ENCODE measurements at places on chromosomes 6 and 20.

GRCh38 chr6:64680446-64680845 lies 1026.6 kb downstream of the EYS start:
- DNase-seq, result no peak

- no peak for DNase-seq
These were observed 13.8 kb upstream of the GTF3C6 start for GRCh38 chr6:110944681-110945151.

DNA sequence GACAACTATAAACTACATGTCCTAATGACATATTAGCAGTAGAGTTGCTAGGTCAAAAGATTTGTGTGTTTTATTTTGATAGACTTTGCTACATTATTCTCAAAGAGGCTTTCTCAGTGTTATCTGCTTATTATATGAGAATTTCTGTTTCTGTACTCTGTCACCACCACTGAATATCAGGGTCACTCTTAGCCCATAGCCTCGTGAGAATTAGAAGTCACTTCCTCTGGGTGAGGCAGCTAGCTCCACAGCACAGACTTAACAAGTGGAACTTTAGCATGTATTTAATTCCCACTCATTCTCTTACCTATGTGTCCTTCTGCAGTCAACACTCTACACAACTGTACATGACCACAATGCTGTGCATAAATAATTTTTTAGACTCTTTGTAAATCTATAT lies 6.7 kb downstream of the PHACTR2 start:
- DNase-seq, result no peak

- no peak for DNase-seq
These were observed 69.0 kb downstream of the AFG1L start for GRCh38 chr6:108363889-108364313.

DNA sequence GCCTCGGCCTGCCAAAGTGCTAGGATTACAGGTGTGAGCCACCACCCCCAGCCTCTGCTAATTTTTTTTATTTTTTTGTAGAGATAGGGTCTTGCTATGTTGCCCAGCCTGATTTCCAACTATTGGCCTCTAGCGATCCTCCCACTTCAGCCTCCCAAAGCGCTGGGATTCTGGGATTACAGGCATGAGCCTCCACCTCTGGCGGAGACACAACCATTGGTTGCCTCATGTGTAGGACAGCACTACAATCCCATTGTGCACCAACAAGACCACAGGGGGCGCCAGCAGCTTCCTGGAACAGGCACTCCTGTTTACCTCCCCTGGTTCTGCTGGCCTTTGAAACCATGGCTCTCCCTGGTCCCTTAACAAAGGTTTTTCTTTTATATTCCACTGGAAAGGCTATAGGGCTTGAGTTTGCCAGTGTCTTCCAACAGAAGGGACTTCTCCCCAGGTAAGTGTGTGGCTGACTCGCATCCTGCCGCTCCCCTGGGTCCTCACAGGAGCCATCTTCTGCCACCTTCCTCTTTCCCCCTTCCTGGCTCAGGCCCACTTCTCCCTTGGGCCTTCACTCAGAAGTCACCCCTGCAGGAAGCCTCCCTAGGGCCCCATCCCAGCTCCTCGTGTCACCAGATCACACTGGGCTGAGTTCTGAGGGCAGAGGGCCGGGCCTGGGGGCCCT lies 39.2 kb upstream of the TLDC2 start:
- peak; percentile 70 for DNase-seq

DNA sequence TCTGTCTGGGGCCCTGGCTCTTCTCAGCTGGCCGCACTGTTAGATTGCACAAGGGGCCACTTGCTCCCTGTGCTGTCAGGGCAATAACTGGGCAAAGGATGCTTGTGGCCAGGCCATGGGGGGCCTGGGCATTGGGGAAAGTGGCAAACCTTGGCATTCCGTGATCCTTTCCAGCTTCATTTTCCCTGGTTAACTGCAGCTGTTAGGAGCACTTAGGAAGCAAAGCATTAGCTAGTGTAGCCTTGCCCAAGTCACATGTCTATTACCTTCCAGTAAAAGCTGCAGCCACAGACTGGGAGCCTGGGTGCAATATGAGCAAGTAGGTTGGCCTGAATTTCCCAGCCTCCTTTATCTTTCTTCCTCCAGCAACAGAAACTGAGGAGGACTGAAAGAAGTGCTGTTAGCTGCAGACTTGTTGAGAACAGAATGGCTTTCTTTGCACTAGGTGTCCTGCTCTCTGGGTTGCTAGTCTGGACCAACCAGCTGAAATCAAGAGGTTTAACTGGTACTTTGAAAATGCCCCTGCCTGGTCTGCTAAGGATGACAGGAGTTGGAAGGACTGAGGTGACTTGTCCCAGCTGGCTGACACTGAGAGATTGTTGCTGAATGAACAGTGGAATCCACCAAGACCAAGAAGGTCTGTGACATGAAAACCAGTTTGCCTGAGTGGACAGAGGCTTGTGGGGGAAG lies 312.3 kb upstream of the SUPT3H start:
- no peak for DNase-seq

GRCh38 chr6:133456944-133457343 lies 215.8 kb downstream of the EYA4 start:
- no peak for DNase-seq

DNA sequence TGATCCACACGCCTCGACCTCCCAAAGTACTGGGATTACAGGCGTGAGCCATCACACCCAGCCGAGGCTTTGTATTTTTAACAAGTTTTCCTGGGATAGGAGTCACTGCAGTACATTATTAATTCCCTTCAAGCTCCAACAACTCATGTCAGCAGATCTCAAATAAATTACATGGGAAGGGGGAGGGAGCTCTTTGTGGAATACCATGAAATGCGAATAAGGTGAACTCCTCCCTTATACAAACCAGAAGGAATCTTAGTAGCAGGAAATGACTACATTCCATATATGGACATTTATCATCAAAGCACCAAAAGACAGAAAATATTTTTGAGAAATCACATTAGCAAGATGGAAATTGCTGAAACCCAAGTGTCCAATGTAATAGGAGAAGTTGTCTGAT lies 2.9 kb downstream of the GSS start:
- no peak for DNase-seq

DNA sequence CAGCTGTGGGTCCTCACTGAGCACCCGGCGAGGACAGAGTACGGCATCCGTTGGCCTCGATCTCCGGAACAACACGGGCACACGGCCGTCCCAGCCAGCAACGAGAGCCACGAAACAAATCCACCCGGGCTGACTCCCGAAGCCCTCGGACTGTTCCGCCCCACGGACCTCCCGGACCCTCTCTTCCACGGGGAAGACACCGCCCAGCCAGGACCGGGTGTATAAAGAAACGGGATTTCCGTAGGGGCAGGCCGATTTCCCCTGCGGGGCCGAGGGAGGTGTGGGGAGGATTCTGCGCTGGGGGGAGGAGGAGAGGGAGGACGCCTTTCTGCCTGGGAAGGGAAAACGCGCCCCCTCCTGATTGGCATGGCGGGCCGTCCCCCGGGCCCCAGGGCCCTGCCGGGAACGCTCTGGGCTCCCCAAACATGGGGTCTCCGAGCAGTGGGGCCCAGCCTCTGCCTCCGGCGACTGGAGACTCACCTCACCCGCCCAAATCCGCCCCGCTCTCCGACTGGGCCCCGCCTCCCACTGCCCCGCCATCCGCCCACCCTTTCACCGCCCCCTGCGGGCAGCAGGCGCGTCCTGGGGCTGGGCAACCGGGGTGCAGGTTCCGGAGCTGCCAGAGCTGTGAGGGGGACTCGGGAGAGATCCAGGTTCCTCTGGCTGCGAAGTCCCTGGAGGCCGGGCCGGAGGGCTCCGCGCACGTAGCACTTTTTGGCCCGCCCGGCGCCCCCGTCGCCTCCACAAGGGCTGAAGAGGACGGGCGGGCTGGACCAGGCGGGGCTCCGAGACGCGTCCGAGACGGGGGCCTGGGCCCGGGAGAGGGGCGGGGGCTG lies 679 bp upstream of the PPDPF start:
- DNase-seq, result peak; percentile 77

- no peak for DNase-seq
These were observed 218.8 kb upstream of the RNF24 start for GRCh38 chr20:4234128-4234527.

- no peak for DNase-seq
These were observed 98.2 kb downstream of the CLIC5 start for GRCh38 chr6:45917439-45917838.

DNA sequence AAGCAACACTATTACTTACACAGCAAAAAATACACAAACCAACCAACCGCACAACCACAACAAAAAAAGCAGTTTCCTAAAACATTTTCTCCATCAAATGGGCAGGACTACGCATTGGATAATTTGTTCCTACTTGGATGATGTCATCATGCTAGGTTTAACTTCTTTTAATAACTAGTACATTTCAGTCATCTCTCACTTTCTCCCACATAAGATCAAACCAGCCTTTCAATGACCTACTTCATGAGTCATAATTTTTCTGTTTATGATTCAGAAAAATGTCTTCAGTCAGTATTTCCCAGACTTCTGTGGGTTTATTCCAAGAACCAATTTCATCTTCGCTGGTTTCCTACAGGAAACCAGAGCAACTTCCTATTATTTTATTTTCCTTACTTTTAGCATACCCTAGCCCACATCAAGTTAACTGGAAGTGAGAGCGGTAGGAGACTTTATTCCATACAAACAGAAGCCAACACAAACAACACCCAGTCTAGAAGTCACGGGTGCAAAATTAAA lies 134.2 kb downstream of the GMDS start:
- DNase-seq, result no peak

GRCh38 chr6:73476723-73477122 lies 15.2 kb downstream of the MTO1 start:
- no peak for DNase-seq

- no peak for DNase-seq
These were observed at the start of gene LKAAEAR1 for GRCh38 chr20:64083804-64084684. Gene LKAAEAR1, minus strand, starts transcription at chr20:64084398. Its CDS starts 179 bp downstream, at chr20:64084219.

DNA sequence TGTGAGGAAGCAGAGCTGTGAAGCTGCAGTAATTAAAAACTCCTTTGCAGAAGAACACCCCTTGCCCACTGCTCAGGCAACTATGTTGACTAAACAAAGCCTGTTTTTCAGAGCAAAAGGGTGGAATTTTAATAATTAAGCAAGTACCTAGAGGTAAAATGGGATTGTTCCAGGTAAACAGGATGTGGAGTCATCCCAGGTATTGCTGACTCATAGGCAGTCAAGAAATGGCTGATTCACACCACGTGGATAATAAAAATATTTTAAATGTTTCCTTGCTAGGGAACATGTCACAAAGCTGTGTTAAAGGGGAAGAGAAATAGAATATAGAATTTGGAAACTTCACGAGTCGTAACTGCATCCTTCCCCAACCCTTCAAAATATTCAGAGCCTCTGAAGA lies 491.8 kb downstream of the BTBD3 start:
- DNase-seq, result no peak

- no peak for DNase-seq
These were observed 17.1 kb downstream of the IFNGR1 start for GRCh38 chr6:137202078-137202477.

DNA sequence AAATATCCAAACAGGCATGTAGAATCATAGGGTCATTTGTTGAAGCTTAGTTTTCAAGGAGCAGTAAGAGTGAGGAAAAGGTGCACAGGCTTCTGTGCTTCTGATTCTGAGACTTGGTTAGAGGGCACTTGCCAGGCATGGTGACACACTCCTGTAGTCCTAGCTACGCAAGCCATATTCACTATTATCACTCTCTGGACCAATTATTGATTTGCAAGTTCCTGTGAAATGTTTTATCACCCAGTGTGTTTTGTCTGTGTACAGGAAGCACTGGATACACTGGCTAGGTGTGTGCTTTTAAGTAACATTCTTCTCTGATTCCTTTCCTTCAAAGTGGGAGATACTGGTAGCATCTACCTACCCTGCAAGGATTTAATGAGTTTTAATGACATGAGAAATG lies 76.3 kb downstream of the JARID2 start:
- no peak for DNase-seq

GRCh38 chr6:106629859-106630163 lies 433 bp downstream of the QRSL1 start:
- DNase-seq, result no peak

GRCh38 chr20:50265245-50265946 lies 74.8 kb downstream of the CEBPB start:
- no peak for DNase-seq

GRCh38 chr6:123802351-123802696 lies 1.3 kb upstream of the NKAIN2 start:
- DNase-seq, result no peak

- DNase-seq, result no peak
These were observed 101.4 kb upstream of the PDE7B start for GRCh38 chr6:135750081-135750480.

- no peak for DNase-seq
These were observed 91.3 kb downstream of the AKAP7 start for GRCh38 chr6:131226459-131227157.

GRCh38 chr6:149459761-149460160 lies 25.1 kb downstream of the ZC3H12D start:
- no peak for DNase-seq

GRCh38 chr6:19413323-19413722 lies 423.8 kb upstream of the ID4 start:
- DNase-seq, result no peak

DNA sequence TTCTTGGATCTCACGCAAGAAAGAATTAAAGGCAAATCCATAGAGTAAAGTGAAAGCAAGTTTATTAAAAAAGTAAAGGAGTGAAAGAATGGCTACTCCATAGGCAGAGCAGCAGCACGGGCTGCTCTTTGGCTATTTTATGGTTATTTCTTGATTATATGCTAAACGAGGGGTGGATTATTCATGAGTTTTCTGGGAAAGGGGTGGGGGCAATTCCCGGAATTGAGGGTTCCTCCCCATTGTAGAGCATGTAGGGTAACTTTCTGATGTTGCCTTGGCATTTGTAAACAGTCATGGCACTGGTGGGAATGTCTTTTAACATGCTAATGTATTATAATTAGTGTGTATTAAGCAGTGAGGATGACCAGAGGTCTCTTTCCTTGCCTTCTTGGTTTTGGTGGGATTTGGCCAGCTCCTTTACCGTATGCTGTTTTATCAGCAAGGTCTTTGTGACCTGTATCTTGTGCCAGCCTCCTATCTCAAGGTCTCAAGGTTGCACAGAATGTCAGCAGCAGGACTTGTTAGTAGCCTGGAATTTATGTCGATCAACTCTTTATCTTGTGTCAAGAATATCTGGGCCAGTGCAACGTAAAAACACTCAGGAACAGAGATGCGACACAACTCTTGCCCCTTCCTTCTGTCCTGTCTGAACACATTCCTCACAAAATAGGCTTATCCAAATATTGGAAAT lies 931.4 kb downstream of the QKI start:
- no peak for DNase-seq

- no peak for DNase-seq
These were observed 924 bp downstream of the FAM162B start for GRCh38 chr6:116764629-116764960.

GRCh38 chr6:5378331-5378730 lies 117.0 kb downstream of the FARS2 start:
- DNase-seq, result no peak

DNA sequence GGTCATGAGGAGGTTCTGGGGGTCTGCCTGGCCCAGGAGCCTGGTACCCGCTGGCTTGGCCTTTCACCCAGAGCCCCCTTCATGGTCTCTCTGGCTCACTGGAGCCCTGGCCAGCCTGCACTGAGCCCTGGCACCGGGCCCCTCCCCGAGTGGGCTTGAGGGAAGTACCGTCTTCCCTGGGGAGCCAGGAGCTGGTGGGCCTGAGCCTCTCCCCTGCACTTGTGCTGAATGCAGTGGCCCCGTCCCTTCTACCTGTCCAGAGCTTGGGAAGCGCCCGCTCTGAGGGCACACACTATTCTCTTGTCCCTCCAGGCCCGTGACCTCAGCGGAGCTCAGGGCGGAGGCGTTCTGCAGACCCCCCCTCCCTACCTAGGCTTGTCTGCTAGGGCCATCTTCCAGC lies 62.2 kb downstream of the TCP11 start:
- DNase-seq, result no peak

Data from NCI-H1930 (cell line).